ENCODE measurements at places on chromosomes 1 and 21.
A peak's percentile ranks its signal among the peaks of the same experiment; 100 is the strongest.

DNA sequence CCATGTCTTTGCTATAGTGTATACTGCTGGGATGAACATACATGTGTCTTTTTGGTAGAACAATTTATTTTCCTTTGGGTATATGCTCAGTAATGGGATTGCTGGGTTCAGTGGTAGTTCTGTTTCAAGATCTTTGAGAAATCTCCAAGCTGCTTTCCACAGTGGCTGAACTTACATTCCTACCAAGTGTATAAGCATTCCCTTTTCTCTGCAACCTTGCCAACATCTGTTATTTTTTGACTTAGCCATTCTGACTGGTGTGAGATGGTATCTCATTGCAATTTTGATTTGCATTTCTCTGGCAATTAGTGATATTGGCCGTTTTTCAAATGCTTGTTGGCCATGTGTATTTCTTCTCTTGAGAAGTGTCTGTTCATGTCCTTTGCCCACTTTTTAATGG is 37.5 kb upstream of the ANGPTL1 start:
- no peak for DNase-seq

DNA sequence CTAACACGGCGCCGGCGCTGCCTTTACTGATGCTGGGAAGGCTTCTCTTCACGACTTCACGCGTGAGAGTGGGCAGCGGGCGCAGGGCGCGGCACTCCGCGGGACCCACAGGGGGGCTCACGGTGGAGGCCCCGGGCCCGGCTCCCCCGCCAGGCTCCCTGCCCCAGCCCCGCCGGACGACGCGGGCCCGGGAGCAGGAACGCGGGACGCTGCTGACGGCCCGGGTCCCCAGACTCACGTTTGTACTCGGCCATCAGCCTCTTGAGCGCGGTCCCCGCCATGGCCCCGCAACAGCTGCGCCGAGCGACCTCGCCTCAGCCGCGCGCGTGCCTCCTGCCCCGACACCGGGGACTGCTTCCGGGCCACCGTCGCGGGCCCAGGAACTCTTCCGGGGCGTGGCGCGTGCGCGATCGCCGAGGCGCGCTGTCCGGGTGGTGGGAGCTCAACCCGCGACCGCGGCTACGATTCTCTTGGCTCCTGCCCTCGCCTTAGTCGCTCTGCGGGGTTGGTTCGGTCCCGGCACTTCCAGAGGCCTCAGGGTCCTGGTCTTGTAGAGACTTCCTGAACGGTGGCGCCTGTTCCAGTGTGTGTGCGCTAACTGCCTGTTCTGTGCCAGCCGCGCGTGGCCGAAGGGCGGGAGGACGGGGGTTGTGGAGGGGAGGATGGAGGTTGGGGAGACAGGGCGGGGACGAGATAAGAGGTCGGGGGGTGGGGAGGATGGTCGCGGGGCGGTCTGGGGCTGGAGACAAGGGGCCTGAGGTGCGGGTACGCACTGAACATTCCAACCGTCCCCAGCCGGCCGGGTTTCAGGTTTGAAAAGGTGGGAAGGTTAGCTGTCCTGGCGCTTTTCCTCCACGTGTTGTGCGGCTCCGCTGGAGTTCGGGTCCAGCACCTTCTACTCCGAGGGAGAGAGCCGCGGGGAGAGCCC is at the start of gene UBE2G2:
Gene UBE2G2, minus strand, starts transcription at position 353 of the 928 bp plus-strand sequence. Its CDS starts 72 bp downstream, at position 281.
- DNase-seq = peak; percentile 76

DNA sequence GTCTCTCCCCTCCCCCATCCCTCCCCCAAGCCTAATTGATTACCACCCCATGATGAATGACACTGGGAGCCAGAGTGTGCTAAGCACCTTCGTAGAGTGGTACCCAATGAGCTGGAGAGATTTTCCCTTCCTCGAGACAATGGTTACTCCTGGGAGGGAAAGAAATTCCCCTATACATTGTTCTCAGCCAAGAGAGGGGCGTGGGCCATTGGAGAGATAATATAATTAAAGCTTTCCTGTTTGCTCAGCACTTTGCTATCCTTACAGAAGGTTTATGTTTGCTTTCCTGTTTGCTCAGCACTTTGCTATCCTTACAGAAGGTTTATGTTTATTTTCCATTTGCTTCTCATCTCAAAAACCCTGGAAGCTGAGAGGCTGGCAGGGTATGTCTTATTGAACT is 126.1 kb upstream of the KLHDC7A start:
- DNase-seq = no peak

GRCh38 chr1:112798292-112798691 is 83.2 kb upstream of the PPM1J start:
- no peak for DNase-seq

GRCh38 chr1:40620150-40620549 is 45.3 kb downstream of the RIMS3 start:
- no peak for DNase-seq

DNA sequence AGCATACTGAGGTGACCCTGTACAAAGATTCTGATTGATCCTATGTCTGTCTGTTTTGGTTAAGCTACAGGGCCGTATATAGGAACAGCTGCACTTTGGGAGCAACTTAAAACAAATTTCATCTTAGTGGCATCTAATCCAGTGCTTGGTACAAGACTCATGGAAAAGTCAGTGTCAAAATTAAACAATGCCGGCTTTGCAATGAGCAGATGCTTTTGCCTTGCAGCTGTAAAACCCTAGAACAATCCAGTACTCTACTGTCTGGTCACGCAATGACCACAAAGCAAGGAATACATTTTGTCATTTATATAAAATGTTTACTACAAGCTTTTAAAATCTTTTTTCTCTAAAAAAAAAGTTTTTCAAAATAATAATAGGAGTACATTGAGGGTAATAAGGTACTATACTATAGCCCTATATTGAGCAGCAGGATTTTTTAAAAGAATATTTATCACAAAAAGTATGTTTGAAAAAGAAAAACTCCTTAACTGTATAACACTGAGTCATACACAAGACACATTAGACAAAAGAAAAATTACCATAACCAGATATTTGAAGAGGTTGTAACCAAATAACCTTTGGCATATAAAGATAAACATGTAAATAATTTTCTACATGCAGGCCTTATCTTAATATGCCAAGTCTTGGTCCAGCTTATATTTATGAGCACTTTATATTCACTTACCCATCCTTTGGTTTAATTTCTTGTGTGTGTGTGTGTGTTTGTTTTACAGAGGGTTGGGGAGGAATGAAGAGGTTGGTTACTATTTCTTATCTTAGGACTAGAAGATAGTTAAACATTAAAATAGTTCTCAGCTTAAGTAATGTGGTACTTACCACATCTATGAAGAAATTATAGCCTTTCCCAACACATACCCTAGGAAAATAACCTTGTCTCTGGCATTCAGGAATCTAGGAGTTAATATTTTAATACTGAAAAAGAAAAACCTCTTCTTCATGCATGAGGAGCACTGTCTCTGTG is 262.3 kb downstream of the FAF1 start:
- no peak for DNase-seq

GRCh38 chr21:38949070-38949380 is 143.3 kb downstream of the ETS2 start:
- DNase-seq = no peak

- DNase-seq = no peak
Measured at GRCh38 chr1:243596431-243597062, 253.5 kb downstream of the AKT3 start.

DNA sequence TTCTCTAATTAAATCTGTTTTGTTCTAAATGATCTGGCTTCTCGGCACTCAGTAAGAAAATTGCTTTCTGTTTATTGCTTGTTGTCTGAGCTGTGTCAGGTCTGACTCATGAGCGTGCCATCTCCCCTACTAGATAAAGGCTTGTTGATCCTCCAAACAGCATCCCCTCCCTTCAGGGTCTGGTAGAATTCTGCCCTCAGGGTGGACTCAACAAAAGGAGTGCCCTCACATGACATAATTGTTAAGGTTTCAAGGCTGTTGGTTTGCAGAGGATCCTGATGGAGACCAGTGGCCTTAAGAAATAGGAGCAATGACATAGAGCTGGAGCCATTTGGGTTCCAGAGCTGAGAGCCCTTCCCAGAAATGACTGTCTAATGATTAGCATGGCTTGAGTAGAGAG is 36.0 kb upstream of the ATP2B4 start:
- DNase-seq = no peak

GRCh38 chr1:6358757-6359201 is 34.8 kb downstream of the ACOT7 start:
- DNase-seq = no peak

DNA sequence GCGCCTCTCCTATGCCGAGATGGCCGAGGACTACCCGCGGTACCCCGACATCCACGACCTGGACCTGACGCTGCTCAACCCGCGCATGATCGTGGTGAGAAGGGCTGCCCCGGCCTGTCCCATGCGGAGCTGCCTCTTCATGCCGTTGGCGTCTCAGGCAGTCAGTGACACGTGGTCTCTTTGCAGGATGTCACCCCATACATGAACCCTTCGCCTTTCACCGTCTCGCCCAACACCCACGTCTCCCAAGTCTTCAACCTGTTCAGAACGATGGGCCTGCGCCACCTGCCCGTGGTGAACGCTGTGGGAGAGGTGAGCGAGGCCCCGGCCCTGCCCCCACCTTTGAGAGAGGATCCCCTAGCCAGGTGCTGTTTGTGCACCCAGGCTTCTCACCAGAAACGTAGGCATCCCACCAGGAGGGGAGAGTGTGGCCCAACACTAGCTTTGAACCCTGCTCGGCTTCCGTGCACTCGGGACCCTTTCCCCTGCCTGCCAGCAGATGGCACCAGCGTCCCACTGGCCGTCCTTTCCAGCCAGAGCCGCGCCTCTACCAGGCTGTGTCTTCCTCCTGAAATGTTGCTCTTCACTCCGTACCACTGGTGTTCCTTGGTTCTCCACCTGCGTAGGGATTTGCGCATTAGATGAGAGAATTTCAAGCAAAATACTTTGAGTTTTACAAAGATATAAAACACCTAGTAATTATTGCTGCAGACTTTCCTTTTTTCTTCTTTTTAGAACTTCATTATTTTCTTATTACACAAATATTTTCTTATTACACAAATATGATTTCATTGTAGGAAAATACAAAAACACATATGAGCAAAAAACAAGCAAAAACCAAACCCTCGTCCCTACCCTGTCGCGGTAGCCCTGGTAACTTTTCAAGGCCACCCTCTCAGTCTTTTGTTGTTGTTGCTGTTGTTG is 9.0 kb downstream of the NPPA start:
- DNase-seq = peak; percentile 25

DNA sequence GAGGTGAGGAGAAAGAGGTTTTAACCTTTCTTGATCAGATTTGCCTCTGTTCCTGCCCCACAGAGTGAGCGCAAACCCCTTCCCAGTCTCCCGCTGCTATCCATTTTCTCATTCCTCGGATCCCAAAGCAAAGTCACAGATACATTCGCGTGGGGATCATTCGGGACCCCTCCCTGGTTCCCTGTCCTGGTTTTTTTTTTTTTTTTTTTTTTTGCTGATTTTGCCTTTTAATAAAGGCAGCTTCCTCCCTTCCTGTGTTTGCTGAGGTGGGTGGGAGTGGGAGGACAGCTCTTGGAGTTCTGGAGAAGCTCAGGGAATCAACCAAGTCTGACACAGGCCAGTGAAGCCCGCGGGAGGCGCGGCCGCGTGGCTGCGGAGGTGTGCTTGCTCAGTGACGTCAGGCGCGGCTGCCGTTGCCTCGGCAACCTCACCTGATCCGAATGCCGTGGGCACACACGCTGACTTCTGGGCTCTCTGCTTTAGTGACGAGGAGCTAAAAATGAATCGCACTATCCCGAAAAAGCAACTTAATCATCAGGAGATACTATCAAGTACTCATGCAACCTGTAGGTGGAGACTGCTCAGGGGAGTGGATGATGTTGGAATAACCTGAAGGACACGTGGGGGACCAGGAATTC is 106.4 kb downstream of the TBX19 start:
- no peak for DNase-seq

DNA sequence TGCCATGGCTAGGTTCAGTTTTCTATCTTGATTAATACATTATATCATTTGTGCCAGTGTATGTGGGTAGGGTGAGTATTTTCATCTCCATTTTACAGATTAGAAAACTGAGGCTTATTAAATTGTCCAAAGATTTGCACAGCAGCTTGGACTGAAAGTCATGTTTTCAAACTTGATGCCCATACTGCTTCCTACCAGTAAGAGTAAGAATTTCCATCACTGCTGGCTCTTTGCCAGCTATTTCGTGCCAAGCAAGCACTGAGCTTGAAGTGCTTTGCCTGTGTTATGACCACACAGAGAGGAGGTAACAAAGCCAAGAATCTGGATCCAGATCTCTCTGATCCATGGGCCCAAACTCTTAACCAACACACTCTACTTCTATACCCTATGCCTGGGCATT is 295.0 kb downstream of the VAV3 start:
- DNase-seq = no peak
